T follicular helper cell (primary cell): ENCODE measurements at places on chromosomes 4 and X.

GRCh38 chrX:66633541-66633940, 5.3 kb downstream of the EDA2R start:
- DNase-seq: no peak

DNA sequence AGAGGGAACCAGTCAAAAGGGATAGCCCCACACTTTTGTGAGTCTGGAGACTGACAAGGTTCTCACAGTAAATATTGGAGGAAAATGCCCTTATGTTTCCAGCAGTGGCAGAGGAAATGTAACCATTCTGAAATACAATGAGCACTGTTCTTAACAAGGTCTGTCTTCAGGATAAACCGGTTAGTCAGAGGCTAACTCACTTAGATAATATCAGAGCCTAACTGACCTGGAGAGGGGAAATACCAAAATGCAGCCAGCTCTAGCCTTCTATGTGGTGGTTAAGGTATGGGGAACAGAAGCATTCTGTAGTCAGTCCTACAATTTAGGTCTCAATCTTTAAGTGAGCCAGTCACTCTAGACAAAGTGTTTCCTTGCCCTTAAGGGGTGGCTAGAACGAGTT, 70.8 kb downstream of the TBCK start:
- no peak for DNase-seq

DNA sequence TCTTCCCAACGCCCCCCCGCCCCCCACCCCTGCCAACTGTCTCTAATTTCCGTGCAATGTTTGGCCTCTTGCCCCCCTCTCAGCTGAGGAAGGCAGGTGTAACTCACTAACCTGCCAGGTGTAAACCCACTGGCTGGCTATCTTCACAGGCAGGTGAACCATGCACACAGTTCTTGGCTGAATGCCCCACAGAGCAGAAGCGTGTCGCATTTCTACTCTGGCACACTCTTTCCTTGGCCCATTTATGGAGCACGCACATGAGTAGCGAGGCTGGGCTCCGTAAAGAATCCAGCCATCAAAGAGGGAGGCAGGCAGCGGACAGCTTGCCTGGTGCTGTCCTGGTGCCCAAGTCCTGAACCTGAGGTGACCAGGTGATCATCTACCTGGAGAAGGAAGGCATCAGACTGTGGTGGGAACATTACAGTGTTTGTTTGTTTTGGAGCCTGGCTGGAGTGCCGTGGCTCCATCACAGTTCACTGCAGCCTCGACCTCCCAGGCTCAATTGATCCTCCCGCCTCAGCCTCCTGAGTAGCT, 39.2 kb upstream of the CRMP1 start:
- no peak for DNase-seq

GRCh38 chrX:48043056-48043455, 28.4 kb downstream of the ZNF630 start:
- no peak for DNase-seq

DNA sequence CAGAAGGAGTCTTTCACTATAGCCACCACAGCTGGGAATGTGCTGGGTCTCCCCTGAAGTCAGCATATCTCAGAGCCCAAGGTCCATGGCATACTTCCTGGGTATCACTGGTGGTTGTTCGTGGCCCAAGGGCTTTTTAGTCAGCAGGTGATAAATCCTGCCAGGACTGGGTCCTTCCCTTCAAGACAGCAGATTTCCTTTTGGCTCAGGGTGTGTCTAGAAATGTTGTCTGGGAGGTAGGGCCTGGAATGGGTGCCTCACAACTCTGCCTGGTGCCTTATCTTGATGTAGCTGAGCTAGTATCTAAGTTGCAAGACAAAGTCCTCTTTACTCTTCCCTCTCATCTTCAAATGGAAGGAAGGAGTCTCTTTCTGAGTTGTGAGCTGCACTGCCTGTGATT, 102.4 kb upstream of the TMLHE start:
- DNase-seq: no peak

GRCh38 chr4:110735686-110736085, 112.8 kb upstream of the PITX2 start:
- DNase-seq: no peak

DNA sequence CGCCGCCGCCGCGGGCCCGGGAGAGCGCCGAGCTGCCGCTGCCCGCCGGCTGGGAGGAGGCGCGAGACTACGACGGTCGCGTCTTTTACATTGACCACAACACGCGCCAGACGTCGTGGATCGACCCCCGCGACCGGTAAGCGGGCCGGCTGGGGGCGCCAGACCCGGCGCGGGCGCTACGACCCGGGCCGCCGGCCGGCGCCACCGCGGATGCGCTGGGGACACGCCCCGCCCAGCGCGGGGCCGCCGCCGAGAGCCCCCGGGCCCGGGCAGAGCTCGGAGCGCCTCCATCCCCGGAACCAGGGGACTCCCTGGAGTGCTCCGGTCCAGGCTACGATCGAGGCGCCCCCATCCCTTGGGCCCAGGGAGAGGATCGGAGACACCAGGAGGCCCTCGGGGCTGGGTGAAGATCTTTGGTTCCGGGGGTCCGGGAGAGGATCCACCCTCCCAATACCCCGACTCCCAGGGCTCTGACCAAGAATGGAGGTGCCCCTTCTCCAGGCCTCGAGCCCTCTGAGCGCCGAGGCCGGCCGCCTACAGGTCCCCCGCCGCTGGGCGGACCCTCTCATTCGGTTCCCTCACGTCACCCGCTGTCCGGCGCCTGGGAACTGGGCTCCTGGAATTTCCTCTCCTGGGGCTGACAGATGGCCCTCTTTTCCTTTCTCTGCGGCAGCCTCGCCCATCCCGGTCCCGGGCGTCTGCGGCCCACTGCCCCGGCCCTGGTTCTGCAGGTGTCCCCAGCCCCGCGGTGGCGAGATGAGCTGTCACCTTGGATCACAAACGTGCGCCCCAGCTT, 48.8 kb downstream of the CLDN34 start:
- no peak for DNase-seq

- no peak for DNase-seq
Measured at GRCh38 chr4:7052923-7053715, 9.9 kb downstream of the TADA2B start.

DNA sequence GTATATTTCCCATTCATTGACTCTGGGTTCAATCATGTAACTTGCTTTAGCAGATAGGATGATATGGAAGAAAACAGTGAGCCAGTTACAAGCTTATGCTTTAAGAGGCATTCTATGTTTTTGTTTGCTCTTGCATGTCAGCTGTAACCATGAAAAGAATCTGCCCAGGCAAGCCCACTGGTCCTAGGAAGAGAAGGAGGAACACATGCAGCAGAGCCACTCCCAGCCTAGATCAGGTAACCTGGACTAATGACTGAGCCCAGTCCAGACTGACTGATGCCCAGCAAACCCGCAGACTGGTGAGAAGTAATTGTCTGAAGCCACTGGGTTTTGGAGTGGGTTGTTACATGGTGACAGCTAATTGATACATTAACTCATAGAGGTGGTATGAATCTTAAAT, 167.9 kb downstream of the COL4A6 start:
- DNase-seq: no peak

DNA sequence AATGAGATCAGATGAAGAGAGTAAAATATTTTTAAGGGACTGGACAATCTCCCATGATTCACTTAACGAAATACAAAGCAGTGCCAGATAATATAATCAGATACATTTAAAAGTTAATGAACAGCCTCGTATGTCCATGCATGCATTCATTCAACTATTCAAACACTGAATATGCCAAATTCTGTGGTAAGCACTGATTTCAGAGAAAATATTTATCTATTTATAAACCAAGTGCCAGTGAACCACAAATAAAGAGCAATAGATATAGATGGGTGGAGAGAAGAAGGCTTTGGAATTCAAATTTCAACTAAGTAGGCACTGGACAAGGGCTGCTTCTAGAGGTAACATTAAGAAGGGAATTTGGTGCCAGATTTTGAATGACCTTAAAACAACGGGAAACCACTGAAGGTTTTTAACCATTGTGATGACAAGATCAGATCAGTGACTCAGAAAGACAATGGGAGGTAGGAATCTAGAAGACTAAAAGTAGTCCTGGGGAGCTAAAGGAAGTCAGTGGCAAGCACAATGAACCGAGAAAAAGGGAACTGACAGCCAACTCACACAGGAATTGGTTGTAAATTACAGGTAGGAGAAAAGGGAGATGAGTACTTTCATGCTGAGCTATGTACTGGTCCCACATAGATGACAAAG, 14.2 kb downstream of the ELOVL6 start:
- no peak for DNase-seq

DNA sequence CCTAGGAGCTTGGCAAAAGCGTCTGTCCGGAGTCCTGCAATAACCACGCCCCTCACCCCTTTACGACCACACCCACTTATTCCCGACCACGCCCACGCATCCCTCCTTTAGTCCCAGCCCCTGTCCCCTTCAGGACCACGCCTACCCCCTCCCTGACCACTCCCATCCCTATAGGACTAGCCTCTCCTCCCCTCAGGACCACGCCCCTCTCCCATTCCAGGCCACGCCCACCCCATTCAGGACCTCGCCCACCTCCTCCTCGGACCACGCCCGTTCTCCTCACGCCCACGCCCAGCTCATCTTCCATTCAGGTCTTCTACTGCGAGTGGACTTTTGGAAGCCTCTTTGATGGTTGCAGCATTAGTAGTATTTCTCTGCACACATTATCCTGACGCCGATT, 131.2 kb upstream of the STX18 start:
- DNase-seq: no peak

GRCh38 chr4:104747635-104748034, 252.9 kb upstream of the CXXC4 start:
- no peak for DNase-seq

DNA sequence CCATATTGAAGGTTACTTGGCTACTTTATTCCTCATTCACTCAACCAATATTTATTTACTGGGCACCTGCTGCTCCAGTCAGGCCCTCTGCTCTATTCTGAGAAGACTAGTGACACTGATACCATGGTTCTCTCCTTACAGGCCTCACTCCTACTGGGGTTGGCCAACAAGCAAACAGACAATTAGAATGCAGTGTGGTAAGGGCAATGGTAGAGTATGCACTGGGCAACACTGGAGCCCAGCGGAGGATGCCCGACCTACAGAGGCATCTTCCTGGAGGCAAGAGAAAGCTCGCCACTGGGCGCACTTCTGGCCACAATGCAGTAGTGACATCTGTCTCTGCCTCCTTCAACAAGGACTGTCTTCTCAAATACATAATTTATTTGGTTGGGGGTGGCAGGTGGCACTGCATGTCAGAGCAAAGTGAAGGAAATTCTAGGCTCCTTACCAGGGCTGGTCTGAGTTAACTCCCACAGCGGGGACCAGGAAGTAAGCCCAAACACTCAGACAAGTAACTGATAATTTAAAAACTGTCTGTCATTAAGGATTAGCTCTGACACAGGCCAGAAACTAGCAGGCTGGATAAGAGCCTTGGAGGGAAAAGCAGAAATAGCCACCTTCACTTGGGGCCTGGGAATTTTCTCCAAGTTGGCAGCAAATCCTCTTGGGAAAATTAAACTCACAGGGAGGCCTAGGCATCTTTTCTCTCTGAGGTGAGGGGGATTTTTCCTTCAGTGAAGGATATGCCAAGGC, 150.7 kb upstream of the EOLA2 start:
- no peak for DNase-seq

- DNase-seq: no peak
Measured at GRCh38 chr4:159212675-159213293, 109.9 kb downstream of the RAPGEF2 start.

DNA sequence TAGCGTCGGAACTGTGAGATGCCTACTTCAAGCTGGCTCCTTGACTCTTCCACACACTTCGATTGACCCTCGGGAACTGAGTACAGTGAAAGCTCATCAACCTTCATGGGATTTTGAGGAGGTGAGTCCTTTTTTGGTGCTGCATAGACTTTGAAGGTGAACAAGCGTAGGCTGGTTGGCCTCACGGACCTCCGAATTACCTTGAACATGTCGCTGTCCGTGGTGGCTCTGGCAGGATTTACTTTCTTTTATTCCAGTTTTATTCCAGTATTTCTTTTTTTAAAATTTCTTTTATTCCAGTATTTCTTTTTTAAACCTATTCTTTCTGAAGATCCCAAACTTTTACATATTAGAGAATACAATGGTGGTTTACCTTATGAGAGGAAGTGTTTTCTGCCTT, 45.2 kb downstream of the YTHDC1 start:
- DNase-seq: no peak

DNA sequence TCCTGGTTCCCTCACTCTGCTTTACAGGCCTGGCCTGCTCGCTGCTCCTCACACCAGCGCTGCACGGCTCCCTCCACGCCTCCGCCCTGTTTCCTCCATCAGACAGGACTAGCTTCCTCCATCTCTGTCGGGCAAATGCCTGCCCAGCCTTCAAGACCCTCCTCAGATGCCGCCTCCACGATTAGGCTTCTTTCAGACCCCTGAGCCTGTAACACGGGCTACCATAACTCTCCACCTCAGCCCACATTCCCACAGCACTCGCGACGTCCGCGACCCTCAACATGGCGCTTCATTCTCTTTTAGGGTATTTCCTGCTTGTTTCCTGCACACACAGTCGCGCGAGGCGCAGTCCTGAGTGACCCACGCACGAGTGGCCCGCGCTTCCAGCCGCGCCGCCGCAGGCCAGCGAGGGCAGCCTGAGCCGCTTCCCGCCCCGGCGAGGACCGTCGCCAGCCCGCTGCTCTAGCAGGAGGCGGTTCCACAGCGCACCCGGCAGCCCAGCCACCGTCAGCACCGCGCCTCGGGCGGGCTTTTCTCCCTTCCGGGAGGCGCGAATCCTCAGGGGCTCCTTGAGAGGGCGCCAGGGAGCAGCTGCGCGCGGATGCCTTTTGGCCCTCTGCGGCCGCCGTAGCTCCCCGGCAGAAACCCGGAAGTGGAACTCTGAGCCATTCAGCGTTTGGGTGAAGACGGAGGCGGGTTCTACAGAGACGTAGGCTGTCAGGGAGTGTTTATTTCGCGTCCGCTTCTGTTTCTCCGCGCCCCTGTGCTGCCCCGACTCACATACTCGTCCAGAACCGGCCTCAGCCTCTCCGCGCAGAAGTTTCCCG, at the start of gene FRG1:
Gene FRG1 (plus strand): TSS at position 695 of the 827 bp plus-strand sequence. CDS start 138 bp downstream, outside the sequence.
- DNase-seq: peak; percentile 95

DNA sequence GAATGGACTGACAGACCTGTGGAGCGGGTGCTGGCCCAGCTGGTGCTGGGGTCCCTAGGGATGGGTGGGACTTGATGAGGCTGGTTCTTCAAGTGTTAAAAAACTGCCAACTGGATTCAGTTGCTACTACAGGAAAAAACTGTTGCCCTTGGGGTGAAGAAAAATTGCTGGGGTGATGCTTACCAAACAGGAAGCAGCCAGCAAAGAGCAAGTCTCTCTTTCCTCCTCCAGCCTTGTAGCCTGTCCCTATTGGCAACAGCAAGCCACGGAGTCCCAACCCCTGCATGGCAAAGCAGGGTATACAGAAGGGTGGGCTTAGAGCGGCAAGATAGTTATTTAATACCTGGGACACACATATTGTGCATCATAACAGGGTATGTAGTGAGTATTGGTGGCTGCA, 60.1 kb upstream of the ATP8A1 start:
- no peak for DNase-seq
